ENCODE measurements at places on chromosomes 3 and 15. TPM values are rescaled to one million over a fixed set of nuclear protein-coding genes. Genes with fewer than 3 reads are reported as not detected.

The NR2F2 gene
- total RNA-seq: 36.6 TPM

The LRRC31 gene
- total RNA-seq: not detected

The SOX14 gene
- not detected for total RNA-seq

The LRTM1 gene
- not detected for total RNA-seq

The REC114 gene
- not detected for total RNA-seq

The TIGIT gene
- total RNA-seq: not detected

The ATP13A5 gene
- not detected for total RNA-seq

The CD86 gene
- total RNA-seq: not detected

The CSPG4 gene
- total RNA-seq: 0.19 TPM

The KIAA1143 gene
- total RNA-seq: 23.0 TPM

DNA sequence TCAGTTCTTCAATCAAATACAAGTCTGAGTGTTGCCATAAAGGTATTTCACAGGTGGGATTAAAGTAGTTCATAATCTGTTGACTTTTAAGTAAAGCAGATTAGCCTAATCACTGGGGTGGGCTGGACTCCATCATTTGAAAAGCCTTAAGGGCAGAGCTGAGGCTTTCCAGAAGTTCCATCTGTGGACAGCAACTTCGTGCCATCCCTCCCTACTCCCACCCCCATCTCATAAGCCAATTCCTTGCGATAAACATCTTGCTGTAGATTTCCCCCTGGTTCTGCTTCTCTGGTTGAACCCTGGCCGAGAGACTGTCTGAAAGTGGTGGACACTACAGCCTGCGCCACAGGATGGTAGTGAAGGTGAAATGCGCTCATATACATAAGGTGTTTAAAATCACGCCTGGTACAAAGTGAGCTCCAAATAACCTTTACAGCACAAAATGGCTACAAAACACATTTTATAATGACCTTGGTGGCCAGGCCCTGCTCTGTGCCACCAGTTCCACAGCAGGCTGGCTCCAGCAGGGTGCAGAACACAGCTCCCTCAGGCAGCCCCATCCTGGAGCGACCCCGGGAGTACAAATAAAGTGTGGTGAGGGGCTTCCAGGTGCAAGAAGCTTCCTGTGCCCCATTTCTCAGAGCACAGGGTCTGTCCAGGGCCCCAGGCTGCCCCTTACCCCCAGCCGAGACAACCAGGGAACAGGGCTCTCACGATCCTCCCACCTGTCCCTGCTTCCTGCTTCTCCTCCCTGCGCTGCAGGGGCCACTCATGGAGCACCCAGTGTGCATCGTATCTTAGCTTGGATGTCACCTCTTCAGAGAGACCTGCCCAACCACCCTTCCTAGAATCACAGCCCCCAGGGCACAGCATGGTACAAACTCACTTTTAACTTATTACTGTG lies 25.8 kb upstream of the GATA2 start:
- no peak for DNase-seq

DNA sequence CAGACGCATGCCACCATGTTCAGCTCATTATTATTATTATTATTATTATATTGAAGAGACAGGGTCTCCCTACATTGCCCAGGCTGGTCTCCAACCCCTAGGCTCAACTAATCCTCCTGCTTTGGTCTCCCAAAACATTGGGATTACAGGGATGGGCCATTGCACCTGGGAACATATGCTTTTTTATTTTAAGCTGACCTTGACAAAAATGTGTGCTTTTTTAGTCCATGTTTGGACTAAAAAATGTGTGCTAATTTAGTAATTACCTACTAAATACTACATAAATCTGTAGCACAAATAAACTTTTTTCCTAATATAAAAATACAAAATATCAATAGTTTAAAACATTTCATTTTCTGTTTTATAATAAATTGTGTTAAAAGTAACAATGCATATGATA lies 693.2 kb downstream of the ROBO1 start:
- DNase-seq: no peak

GRCh38 chr3:89570465-89570864 lies 463.0 kb downstream of the EPHA3 start:
- DNase-seq: no peak

GRCh38 chr3:31203960-31204795 lies 309.7 kb upstream of the GADL1 start:
- no peak for DNase-seq

DNA sequence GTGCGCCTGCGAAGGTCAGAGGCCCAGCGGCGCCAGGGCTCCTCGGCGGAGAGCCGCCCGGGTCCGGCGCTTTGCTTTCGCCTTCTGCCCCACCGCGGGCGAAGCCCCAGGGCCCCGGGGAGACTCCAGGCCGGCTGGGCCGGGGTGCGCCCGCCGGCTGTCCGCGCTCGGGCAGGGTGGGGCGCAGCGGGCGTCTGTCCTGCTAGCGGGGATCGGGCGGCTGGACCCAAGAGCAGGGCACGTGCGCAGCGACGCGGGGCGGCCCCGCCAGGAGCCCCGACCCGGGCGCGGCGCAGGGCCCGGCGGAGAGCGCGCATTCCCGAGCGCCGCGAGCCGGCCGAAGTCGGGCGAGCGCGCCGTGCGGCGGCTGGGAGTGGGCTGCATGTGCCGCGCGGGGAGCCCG lies 569 bp upstream of the ALDH1A3 start:
- peak; percentile 50 for DNase-seq

DNA sequence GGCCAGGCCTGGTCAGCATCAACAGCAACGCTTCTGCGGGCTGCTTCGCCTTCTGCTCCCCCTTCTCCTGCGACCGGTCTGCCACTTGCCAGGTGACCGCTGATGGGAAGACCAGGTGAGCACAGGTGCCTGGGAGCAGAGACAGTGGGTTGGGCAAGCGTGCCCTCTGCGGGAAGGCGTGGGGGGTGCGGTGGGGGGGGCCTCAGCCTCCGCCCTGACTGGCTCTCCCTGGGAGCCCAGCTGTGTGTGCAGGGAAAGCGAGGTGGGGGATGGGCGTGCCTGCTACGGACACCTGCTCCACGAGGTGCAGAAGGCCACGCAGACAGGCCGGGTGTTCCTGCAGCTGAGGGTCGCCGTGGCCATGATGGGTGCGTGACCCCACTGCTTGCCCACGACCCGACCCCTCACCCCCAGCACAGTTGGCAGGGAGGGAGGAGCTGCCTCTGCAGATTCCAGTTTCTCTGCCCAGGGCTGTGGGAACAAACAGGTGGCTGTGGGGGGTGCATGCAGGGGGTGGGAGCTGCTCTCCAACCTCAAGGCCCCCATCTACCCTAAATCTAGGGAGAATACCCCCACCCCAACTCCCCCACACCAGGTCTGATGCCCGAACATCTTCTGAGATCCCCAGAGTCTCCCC lies 8.8 kb downstream of the STAB1 start:
- DNase-seq: no peak

GRCh38 chr3:168044049-168044448 lies 51.7 kb downstream of the GOLIM4 start:
- DNase-seq: peak; percentile 49

DNA sequence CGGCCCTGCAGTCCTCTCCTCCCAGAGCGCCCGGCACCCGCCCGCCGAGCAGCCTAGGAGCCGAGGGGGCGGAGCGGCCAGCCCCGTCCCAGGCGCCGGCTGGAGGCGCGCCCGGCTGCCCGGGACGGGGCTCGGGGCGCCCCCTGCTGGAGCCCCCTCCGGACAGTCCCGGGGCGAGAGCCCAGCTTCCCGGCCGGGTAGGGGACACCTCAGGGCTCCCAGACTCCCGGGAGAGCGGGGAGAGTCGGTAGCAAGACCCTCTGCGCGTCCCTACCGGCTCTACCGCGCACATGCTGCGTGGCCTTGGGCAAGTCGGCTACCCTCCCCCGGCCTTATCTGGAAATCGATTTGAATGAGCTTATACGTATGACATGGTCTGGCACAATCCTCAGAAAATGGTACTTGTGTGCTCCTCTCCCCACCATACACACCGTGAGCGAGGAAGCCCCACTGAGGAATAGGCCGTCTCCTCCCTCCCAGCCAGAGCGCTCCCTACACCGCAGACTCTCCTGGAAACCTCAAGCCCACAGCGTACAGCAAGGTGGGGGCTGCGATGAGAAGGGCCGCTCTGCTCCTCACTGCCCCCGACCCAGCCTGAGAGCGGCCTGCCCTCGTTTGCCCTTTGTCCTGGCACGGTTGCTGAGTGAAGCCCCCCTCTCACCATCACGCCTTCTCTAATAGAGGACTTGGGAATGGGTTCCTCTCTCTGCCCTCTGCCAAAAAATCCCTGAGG lies at the start of gene DAPK2:
DAPK2 (minus strand) TSS at position 65 of the 733 bp plus-strand sequence. CDS start 6,224 bp downstream, outside the sequence.
- DNase-seq: peak; percentile 76

DNA sequence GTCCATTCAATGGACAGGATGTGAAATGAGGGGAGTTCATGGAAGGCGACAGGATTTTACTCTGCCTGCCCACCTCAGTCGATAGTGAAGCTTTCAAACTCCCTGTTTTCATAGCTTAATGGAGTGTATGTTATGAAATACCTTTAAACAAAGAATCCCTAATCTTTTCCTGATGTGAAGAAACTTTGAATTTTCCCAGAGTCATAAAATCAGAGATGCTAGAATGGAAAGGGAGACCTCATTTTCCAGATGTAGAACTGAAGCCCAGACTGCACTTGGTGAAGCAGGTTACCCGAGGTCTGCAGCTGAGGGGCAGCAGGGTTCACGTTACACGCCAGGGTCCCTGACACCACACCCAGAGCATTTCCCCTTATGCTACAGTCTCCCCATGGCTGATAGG lies 34.7 kb upstream of the LACTB start:
- no peak for DNase-seq

DNA sequence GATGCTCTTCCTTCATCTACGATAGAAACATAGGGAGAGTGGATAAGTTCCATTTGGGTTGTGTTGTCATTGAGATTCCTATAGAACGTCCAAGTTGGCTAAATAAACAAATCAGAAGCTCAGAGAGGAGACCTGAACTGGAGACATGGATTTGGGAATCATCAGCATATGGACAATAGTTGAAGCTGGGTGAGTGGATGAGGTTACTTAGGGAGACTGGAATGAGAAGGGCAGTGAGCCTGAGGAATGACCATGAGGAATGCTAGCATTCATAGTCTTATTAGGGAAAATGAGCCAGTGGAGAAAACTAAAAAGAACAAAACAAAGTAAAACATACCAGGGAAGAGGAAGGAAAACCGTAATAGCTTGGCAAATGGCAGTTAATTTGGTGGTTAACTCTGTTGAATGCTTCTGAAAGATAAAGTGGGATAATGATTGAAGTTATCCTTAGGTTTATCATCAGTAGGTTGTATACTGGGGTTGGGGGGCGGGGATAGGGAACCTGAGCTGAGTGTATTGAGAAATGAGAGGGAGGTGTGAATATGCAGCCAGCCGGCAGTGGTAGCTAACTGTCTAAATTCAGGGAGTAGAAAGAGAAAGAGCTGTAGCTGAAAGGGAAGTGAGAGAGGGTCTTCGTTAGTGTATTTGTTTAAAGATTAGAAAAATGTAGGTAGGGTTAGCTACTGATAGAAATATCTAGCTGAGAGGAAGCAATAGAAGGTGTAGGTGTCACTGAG lies 74.6 kb downstream of the ARHGEF26 start:
- no peak for DNase-seq

GRCh38 chr3:51710631-51711351 lies 3.9 kb downstream of the GRM2 start:
- no peak for DNase-seq

All from dermis blood vessel endothelial cell (primary cell).